Mucosa of descending colon (tissue), 3 donors: ENCODE measurements at places on chromosomes 11 and 22. TPM values are rescaled to one million over a fixed set of nuclear protein-coding genes. Genes with fewer than 3 reads are reported as not detected.
A peak's percentile ranks its signal among the peaks of the same experiment; 100 is the strongest.

Gene TMEM258
- total RNA-seq, result 107 TPM

Gene ANO9
- 85.2 TPM for total RNA-seq

Gene SGSM1
- total RNA-seq, result 3.0 TPM

Gene CD151
- 378 TPM for total RNA-seq

Gene ADSL
- total RNA-seq, result 48.1 TPM

Gene MAJIN
- not detected for total RNA-seq

Gene CWF19L2
- total RNA-seq, result 9.0 TPM

Gene OSBPL5
- 52.4 TPM for total RNA-seq

Gene OR10A2
- not detected for total RNA-seq

Gene TMEM25
- total RNA-seq, result 7.8 TPM

Gene MPST
- 135 TPM for total RNA-seq

Gene RASD2
- 11.7 TPM for total RNA-seq

Gene PRRG4
- 18.9 TPM for total RNA-seq

DNA sequence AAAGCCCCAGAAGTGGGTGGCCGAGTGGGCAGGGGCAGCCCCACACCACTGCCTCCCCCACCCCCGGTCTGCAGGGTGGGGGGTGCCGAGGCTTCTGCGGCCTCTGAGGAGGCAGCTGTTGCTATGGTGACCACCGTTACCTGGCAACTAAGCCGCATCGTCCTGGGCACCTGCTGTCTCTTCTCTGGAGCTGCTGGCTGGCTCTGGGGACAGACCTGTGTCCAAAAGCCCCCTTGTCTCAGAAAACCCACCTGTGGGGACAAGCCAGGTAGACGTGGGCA is 79.9 kb upstream of the PRR5 start:
- no peak for DNase-seq

GRCh38 chr22:39343259-39344045 is 6.3 kb upstream of the SYNGR1 start:
- DNase-seq, result peak; percentile 75

DNA sequence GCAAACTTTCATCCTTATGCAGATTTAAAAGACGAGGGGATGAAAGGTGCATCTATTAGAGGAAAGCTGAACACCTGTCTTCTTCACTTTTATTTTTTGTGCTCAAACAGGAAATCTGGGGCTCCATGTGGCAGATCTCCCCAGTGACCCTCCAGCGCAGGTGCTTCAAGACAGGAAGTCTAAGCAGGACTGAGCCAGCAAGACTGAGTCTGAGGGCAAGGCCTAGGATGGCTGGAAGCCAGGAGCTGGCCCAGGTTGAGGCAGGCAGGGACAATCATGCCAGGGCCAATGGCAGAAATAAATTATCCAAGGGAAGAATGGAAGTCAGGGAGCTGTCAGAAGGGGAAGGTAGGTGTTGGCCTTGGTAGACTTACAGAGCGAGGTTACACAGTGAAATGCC is 101.1 kb upstream of the SPON1 start:
- no peak for DNase-seq

- no peak for DNase-seq
These were observed 36.1 kb downstream of the RELT start for GRCh38 chr11:73412308-73412707.

GRCh38 chr11:72834905-72835304 is 20.7 kb downstream of the ATG16L2 start:
- no peak for DNase-seq

GRCh38 chr22:29259253-29259899 is 8.4 kb downstream of the RHBDD3 start:
- no peak for DNase-seq

DNA sequence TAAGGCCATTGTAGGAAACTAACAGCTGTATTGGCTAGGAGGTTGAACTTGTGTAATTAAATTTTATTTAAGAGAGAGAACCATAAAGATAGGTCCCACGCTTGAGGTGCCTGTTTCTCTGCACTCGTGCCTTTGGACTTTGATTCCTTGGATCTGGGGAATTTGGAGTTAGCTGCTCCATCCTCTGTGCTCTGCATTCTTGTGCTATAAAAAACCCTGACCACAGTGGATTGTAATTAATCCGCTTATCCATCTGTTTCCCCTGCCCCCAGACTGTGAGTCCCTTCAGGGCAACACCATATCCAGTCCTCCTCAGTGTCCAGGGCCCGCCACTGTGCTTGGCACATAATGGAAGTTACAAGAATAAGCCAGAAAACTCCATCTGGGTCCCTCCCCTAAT is 169.8 kb downstream of the SPON1 start:
- peak; percentile 46 for DNase-seq

- DNase-seq, result no peak
These were observed 12.6 kb upstream of the MMP20 start for GRCh38 chr11:102637731-102638130.

DNA sequence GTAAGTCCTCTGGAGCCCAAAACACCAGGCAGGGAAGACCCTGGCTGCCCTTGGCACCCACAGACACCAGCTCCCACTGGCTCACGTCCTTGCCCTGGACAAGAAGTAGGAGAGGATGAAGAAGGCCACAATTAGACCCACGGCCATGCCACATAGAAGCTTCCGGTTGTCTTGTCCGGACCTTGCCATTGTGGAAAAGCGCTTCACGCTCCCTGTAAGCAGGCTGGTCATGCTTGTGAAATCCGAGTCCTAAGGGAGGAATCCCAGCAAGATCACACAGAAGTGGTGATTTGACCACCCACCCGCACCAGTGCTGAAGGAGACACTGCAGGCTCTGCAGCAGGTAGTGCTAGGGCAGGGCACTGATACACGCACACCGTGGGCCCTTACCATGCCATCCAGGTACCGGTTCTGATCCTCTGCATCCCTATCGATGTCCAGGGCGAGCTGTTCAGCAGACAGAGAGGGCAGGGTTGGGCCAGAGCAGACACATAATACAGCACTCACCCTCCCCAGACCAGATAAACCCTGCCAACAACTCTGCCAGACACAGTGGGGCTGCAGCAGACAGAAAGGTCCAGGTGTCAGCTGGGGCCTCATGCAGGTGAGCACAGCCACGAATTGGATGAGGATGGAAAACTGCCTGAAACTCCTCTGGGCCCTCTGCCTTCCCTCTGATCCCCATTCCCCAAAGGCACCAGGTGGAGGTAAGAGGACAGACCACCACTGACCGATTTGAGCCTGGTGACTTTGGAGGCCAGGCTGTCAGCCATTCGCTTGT is 1.8 kb downstream of the BET1L start:
- peak; percentile 52 for DNase-seq

- DNase-seq, result no peak
These were observed at the start of gene PNPLA5 for GRCh38 chr22:43891360-43892182. Gene PNPLA5 (minus strand): TSS chr22:43892013. CDS start chr22:43891880, 133 bp downstream.

DNA sequence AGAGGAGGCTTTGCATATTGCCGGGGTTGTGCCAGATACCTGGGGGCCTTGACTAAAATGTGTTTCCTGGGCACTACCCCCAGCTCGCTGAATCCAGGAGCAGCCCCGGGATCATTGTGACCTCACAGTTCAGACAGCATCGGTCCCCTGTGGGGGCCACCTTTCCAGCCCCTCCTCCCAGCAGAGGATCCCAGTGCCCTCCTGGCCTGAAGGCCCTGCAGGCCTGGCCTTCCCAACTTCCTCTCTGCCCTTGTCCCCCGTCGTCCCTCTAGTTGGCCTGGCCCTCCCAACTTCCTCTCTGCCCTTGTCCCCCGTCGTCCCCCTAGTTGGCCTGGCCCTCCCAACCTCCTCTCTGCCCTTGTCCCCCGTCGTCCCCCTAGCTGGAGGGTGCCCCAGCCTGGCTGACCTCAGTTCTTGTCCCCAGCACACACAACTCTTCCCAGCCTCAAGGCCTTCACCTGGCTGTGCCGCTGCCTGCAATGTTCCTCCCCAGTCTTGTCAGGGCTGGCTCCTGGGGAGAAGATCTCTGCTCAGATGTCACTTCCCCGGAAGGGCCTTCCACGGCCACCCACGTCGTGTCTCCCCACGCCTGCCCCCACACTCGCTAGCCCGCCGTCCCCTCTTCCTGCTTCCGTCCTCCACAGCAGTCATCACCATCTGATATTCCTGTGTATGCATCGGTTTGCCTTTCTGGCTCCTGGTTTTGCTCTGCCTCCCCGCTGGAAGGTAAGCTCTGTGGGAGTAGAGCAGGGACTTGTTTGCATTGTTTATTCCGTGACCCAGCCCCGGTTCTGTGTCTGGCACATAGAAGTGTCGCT is 12.6 kb upstream of the ANO1 start:
- DNase-seq, result no peak

GRCh38 chr11:134696455-134696854 is 284.4 kb upstream of the B3GAT1 start:
- no peak for DNase-seq

- no peak for DNase-seq
These were observed 71.4 kb downstream of the EFCAB6 start for GRCh38 chr22:43740587-43741270.

DNA sequence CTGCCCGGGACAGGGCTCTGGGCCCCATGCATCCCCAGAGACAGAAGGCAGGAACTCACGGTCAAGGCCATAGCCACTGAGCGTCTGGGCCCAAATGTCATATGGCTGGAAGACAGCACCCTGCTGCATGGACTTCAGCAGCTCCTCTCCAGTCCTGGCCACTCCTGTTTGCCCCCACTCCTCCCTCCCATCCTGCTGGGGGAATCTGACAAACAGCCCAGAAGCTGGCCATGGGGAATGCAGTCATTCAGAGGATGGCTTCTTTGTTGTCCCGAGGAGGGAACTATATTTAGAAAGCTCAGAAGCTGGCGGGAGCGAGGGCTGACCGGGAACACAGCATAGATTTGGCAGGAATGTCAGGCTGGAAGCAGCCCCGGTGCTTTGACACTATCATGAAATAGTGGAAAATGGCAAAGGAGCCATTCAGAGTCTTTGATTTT is 35.0 kb downstream of the DKK3 start:
- DNase-seq, result no peak

DNA sequence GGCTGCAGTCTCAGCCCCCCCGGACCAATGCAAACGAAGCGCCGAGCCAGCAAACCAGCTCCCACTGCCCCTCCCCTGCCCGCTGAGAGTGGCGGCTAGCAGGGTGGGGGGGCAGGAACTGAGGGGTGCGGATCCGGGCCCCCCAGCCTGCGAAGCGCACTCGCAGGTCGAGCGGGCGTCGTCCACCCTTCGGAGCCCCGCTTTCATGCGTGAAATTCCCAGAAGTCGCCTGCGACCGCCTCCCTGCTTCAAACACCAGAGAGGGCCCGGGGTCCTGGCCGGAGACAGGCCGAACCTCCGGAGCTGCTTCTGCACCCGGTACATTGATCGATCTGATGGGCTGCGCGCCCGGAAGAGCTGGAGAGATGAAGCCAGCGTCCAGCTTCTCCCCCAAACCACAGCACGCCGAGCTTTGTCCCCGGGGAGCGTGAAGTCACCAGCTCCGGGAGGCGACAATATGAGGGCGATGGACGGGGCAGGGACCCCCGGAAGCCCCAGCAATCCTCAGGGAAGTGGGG is 646 bp upstream of the PATZ1 start:
- peak; percentile 74 for DNase-seq
